ENCODE measurements at places on chromosomes 1 and 21. TPM values are rescaled to one million over a fixed set of nuclear protein-coding genes. Genes with fewer than 3 reads are reported as not detected.

DNA sequence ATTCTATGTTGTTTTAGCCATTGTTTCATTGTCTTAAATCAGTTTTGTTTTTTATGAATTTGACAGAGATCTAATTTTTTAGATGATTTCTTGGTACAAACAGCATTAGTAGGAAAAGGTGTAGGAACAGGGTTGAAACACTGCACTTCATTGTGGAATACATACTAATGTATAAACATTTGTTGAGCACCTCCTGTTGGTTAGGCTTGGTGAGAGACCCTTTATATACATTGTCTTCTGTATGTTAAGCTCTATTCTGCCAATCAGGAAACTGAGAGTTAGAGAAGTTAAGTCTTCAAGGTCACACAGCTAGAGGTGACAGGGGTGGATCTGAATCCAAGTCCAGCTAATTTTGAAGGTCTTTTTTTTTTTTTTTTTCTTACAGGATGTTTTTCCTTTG lies 192.7 kb downstream of the VPS13D start:
- H3K4me1 ChIP-seq: peaks cover 34% of the 10 kb centered on the region
- H3K4me3 ChIP-seq: no peak overlapping the region
- DNase-seq: no peak
- H3K36me3 ChIP-seq: 0 out of 2 replicates have a peak, but pooled peaks cover under 1% of the 10 kb centered on the region

Gene LRRC71
- not detected for total RNA-seq

Gene TMIGD3
- total RNA-seq: not detected

DNA sequence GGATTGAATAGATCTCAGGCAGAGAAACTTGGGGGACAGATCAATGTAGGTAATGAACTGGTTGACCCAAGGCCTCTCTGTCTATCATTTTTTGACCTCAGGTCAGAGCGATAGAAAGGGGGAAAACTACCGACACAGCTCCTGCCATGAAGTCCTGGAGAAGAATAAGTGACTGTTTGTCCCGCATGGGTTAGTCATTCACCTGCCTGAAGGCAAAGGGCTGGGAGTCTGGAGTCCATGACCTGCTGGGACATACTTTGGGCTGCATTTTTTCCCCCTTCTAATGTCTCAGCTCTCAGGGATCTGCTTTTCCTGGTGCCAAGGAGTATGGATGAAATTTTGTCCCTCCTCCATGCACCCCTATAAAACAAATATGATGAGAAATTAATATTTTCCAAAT lies 1.6 kb upstream of the ROR1 start:
- H3K4me1 ChIP-seq: peaks cover 12% of the 10 kb centered on the region
- H3K36me3 ChIP-seq: no peaks in the 10 kb centered on the region
- no peak for DNase-seq
- no peaks in the 10 kb centered on the region for H3K27me3 ChIP-seq
- H3K4me3 ChIP-seq: no peak overlapping the region

Gene PROK1
- total RNA-seq: not detected

DNA sequence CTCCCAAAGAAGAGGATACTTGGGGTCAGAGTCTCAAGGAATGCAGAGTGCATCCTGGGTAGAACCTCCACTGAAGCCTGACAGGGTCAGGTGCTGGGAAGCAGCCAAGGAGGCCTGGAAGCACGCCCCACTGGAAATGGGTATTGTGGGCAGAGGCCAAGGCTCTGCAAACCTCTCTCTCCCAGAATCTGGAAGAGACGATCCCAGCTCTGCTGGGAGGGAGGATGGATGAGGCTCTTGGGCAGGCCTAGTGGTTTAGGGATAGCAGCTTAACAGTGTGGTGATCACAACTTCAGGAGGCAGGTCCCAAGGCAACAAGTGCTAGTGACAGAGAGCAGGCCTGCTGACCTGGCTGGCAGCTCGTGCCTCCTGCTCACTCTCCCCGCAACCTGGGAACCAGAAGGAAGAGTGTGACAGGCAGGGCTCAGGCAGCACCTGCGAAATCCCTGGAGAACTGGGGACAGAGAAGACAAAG lies 641.0 kb downstream of the PLPP3 start:
- no peak overlapping the region for H3K4me3 ChIP-seq
- H3K27ac ChIP-seq: no peak overlapping the region
- H3K4me1 ChIP-seq: no peaks in the 10 kb centered on the region
- no peak for DNase-seq
- no peaks in the 10 kb centered on the region for H3K36me3 ChIP-seq

Gene PADI4
- not detected for total RNA-seq

DNA sequence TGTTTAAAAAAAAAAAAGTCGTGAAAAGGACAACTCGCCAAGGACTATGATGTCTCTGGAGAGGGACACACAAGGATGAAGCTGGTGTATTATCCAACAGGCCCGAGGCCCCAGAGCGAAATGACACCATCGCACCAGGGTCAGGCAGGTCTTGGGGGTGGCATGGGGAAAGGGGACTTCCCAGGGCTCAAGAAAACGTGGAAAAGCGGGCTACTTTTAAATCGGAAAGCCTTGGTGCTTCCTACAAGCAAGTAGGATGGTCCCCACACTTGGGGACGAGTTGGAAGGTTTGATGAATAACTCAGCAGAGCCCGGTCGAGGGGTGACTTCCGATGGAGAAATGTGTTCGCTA lies 505 bp upstream of the GNPAT start:
- H3K4me1 ChIP-seq: peaks cover 21% of the 10 kb centered on the region
- peak overlapping the region; percentile 65 for H3K27ac ChIP-seq

Gene ZNF593OS
- total RNA-seq: not detected

- no peaks in the 10 kb centered on the region for H3K27me3 ChIP-seq
- no peaks in the 10 kb centered on the region for H3K36me3 ChIP-seq
- no peak overlapping the region for H3K27ac ChIP-seq
- peak; percentile 42 for DNase-seq
- peaks cover 16% of the 10 kb centered on the region for H3K4me1 ChIP-seq
- H3K4me3 ChIP-seq: no peak overlapping the region
These were observed 61.4 kb upstream of the TNFSF18 start for GRCh38 chr1:173112129-173112528.

DNA sequence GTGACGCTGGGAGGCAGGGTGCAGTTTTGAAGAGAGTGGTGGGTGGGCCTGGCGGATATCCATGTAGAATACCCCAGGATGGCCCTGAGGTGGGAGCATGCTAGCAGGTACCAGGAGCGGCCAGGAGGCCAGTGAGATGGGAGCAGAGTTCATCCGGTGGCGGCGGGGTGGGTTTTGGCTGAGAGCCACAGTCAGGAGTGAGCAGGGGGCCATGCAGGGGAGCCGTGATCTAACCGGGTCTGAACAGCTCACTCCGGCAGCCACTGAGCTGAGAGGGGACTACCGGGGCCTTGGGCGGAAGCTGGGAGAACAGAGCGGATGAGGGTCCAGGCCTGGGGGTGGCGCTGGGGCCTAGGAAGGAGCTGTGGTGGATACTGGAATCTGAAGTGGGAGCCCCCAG lies 47.6 kb upstream of the LRP8 start:
- no peaks in the 10 kb centered on the region for H3K36me3 ChIP-seq
- H3K4me3 ChIP-seq: no peak overlapping the region
- no peaks in the 10 kb centered on the region for H3K27me3 ChIP-seq
- no peak overlapping the region for H3K27ac ChIP-seq
- DNase-seq: no peak
- no peaks in the 10 kb centered on the region for H3K4me1 ChIP-seq

Gene WARS2
- 13.0 TPM for total RNA-seq

Gene KRTAP12-2
- total RNA-seq: not detected

Gene TTC39A
- total RNA-seq: not detected

DNA sequence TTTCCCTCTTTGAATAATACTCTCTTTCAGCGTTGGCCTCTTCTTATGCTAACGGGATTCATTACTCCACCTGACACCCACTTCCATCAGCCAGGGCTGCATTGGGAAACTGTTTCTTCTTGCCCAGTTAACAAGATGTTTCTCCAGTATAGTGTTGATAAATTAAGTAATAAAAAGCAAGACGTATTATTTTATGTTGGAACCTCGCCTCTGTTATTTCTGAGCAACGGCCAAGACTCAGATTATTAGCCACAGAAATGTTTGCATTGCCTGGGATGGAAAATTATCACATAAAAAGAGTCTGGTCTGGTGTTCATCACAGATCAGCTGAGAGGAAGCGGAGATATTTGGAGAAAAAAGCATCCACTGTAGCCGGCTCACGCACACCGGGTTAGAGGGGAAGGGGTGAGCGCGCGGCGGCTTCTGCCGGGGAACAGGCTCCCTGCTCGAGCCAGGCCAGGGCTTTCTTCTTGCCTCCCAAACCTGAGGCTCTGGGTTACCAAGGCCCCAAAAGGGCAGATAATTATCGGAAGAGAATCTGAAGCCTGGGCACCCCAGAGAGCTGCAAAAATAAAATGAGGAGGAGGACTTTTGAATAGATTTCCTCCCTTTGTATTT lies 189.5 kb downstream of the PRDM16 start:
- no peaks in the 10 kb centered on the region for H3K4me1 ChIP-seq
- DNase-seq: no peak
- no peak overlapping the region for H3K4me3 ChIP-seq
- 0 out of 2 replicates have a peak, but pooled peaks cover 6% of the 10 kb centered on the region for H3K27me3 ChIP-seq
- H3K36me3 ChIP-seq: no peaks in the 10 kb centered on the region
- no peak overlapping the region for H3K27ac ChIP-seq

GRCh38 chr1:115134850-115135480 lies 45.7 kb upstream of the TSPAN2 start:
- peaks cover 48% of the 10 kb centered on the region for H3K4me1 ChIP-seq
- no peaks in the 10 kb centered on the region for H3K36me3 ChIP-seq
- no peaks in the 10 kb centered on the region for H3K27me3 ChIP-seq

DNA sequence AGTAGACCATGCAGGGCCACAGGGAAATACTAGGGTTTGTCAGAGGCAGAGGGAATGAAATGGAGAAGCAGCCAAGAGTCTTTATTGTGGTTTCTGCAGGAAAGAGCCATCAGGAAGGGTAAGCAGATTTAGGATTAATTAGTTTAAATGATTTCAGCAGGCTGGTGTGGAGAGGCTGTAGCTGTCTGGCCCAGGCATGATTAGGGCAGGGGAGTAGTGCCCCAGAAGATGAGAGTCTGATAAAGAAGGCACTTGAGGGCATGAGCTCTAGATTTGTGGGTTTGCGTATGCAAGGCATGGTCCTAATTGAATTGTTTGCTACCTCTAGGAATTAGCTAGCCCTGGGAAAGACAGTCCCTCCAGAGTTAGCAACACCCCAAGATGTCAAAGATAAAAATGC lies 484.6 kb upstream of the PLXNA2 start:
- no peak overlapping the region for H3K27ac ChIP-seq
- H3K4me3 ChIP-seq: no peak overlapping the region
- H3K27me3 ChIP-seq: no peaks in the 10 kb centered on the region
- no peaks in the 10 kb centered on the region for H3K4me1 ChIP-seq

- no peak overlapping the region for H3K27ac ChIP-seq
- H3K4me1 ChIP-seq: peaks cover 11% of the 10 kb centered on the region
- H3K36me3 ChIP-seq: no peaks in the 10 kb centered on the region
- H3K4me3 ChIP-seq: no peak overlapping the region
- no peak for DNase-seq
- no peaks in the 10 kb centered on the region for H3K27me3 ChIP-seq
These were observed 649.5 kb upstream of the CAMK1G start for GRCh38 chr1:208933984-208934525.

DNA sequence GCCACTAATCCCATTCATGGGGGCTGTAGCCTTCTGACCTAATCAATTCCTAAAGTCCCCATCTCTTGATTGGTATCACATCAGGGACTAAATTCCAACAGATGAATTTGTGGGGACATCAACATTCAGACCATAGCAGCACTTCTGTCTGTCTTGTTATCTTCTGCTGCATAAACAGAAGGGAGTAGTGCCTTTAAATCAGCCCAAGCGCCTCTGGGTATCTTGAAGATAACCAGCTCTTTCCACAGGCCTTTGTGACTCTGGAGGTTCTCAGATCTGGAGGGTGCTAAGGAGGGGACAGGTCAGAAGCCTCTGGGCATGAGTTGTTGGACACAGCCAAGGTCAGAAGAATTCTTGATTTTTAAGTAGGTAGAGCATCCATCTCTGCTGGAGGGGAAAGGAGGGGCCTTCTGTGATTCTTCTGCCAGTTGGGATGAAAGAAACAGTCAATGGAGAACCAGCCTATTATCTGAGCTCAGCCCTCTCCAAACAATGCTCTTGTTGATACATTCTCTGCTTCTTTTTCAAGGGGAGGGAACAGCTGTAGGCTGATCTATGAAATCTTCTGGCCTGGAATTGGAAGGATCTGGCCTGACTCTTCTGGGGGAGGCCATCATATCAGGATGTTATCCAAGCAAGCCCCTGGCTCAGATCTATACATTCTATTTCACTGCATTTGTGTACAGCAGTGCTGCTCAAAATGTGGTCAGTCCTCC lies 31.3 kb upstream of the LRIG2 start:
- H3K36me3 ChIP-seq: no peaks in the 10 kb centered on the region
- H3K4me1 ChIP-seq: peaks cover 26% of the 10 kb centered on the region
- peak overlapping the region; percentile 75 for H3K27ac ChIP-seq

GRCh38 chr1:202632241-202632640 lies 78.0 kb downstream of the SYT2 start:
- no peak overlapping the region for H3K4me3 ChIP-seq
- no peaks in the 10 kb centered on the region for H3K36me3 ChIP-seq
- peaks cover 31% of the 10 kb centered on the region for H3K27me3 ChIP-seq
- H3K4me1 ChIP-seq: no peaks in the 10 kb centered on the region
- no peak overlapping the region for H3K27ac ChIP-seq
- DNase-seq: no peak

All from GM23248 (cell line).